RPMI7951 (cell line): ENCODE measurements at places on chromosomes 6 and 20. TPM values are rescaled to one million over a fixed set of nuclear protein-coding genes. Genes with fewer than 3 reads are reported as not detected.
A peak's percentile ranks its signal among the peaks of the same experiment; 100 is the strongest.

The VSX1 gene
- total RNA-seq: 2.8 and 3.8 TPM in 2 replicates

DNA sequence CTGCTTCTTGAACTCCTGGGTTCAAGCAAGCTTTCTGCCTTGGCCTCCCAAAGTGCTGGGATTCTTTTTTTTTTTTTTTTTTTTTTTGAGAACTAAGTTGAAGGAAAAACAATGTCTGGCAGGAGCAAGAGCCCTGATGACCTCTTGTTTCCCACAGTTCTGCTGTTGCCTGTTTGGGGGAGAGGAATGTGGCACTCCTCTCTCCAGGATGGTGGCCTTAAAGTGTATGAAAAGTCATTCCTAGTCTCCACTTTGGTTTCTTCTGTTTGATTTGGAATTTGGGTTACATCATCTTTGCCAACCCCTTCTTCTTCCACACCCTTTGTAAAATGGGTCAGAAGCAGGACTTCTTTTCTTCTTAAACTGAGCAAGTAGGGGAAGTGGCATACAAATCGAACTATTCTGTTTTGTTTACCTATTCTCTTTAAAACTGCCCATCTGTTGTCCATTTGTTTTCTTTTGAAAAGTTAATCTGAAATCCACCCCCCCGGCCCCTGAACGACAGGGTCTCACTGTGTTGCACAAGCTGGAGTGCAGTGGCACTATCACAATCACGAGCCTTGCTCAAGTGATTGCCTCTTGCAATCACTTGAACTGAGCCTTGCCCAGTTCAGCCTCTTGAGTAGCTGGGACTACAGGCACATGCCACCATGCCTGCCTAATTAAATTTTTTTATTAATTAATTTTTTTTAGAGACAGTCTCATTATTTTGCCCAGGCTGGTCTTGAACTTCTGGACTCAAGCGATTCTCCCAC is 11.3 kb downstream of the CARMIL1 start:
- no peak for DNase-seq

The MATN4 gene
- total RNA-seq: 0.10 TPM in 1 of 2 replicates, not detected in the other

GRCh38 chr6:25016014-25016720 is 80.4 kb upstream of the RIPOR2 start:
- peak; percentile 53 for DNase-seq

- DNase-seq: peak; percentile 70
Measured at GRCh38 chr6:124961777-124962638, at the start of gene RNF217. RNF217 (plus strand) TSS chr6:124962437; CDS start chr6:124962545, 108 bp downstream.

The TGM3 gene
- total RNA-seq: not detected in 2 replicates

The PRPH2 gene
- 1.8 and 2.5 TPM in 2 replicates for total RNA-seq

The DEFB118 gene
- total RNA-seq: not detected in 2 replicates

GRCh38 chr6:113067612-113068275 is 720.6 kb downstream of the RFPL4B start:
- peak; percentile 72 for DNase-seq

GRCh38 chr20:35886537-35886936 is 67.8 kb downstream of the SCAND1 start:
- DNase-seq: no peak

DNA sequence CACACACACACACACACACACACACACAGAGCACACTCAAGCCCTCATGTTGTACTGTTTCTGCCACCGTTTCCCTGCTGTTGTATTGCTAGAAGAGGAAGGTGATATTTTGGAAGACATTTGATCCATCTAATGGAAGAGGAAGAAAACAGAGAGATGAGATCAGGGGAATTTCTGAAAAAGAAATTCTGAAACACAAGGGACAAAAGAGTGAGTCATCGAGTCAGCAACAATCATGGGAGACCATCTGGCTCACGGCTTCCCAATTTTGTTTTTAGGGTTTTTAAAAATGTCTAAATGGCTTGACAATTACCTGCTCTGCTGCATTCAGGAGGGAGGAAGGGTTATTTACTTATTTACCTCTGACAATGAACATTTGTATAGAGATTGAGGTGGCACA is 22.0 kb downstream of the SOX4 start:
- DNase-seq: peak; percentile 54

The AGER gene
- 0.98 and 1.6 TPM in 2 replicates for total RNA-seq

The CDK19 gene
- total RNA-seq: 14.5 and 18.6 TPM in 2 replicates

DNA sequence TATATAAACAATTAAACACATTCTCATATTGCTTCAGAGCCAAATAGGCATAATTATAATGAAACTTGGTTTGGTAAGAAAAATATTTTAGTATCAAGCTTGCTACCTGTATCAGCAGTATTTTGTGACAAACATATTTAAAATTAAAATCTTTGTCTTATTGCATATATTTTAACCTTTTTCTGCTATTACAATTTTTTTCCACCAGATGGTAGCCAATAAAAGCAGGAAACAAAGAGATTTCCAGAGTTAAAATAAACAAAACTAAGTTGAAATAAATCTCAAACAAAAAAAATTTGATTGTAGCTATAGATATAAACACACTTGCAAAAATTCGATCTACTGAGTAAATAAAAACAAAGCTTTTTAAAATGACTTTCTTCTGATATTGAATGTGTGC is 491.3 kb upstream of the GJE1 start:
- no peak for DNase-seq

GRCh38 chr6:25601800-25602673 is 50.0 kb upstream of the SCGN start:
- DNase-seq: peak; percentile 54

DNA sequence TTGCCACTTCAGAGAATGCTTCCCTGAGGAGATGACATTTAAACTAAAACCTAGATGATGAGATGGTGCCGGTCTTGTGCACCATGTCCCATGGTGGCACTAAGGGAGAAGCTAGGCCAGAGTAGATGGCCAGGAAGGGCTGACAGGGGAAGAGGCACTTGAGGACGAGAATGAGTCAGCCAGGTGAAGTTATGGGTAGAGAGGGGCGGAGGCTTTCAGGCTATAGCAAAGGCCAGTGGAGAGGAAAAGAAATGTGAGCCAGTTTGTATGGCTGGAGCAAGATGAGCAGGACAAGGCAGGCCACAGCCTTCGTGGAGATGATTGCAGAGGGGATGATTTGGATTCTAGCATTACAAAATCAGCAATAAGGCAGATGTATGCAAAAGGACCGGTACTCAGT is 44.7 kb upstream of the ADGRF4 start:
- no peak for DNase-seq

GRCh38 chr20:46204594-46205186 is 86.6 kb downstream of the CD40 start:
- no peak for DNase-seq

The TTLL9 gene
- not detected in 2 replicates for total RNA-seq

The TMEM200A gene
- 26.3 and 30.9 TPM in 2 replicates for total RNA-seq

The PPP1R14C gene
- not detected in 2 replicates for total RNA-seq

- DNase-seq: peak; percentile 17
Measured at GRCh38 chr6:52310932-52311331, 26.4 kb upstream of the MCM3 start.

The C20orf141 gene
- total RNA-seq: not detected in 2 replicates

The RSPH9 gene
- total RNA-seq: 1.1 and 1.3 TPM in 2 replicates

DNA sequence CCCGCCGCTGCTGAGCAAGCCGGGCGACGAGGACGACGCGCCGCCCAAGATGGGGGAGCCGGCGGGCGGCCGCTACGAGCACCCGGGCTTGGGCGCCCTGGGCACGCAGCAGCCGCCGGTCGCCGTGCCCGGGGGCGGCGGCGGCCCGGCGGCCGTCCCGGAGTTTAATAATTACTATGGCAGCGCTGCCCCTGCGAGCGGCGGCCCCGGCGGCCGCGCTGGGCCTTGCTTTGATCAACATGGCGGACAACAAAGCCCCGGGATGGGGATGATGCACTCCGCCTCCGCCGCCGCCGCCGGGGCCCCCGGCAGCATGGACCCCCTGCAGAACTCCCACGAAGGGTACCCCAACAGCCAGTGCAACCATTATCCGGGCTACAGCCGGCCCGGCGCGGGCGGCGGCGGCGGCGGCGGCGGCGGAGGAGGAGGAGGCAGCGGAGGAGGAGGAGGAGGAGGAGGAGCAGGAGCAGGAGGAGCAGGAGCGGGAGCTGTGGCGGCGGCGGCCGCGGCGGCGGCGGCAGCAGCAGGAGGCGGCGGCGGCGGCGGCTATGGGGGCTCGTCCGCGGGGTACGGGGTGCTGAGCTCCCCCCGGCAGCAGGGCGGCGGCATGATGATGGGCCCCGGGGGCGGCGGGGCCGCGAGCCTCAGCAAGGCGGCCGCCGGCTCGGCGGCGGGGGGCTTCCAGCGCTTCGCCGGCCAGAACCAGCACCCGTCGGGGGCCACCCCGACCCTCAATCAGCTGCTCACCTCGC is 1.5 kb downstream of the ARID1B start:
- peak; percentile 50 for DNase-seq

DNA sequence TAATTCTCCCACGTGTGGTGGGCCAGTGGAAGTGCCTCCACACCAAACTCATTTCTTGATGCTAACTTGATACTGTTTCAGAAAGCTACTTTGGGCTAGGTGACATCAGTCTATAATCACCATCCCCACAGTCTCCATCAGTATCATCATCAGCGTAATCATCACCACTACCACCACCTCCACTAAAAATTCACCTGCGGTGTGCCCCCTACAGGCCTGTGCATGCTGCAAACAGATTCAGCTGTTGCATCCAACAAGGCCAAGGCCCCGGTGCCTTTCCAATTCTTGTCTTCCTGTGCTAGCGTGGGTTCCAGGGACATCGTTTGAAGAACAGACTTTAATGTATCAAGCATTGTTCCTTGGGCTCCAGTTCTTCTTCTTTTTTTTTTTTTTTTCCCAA is 201.3 kb upstream of the EXOC2 start:
- DNase-seq: no peak

The GRM1 gene
- 0.12 TPM in 1 of 2 replicates, not detected in the other for total RNA-seq

The CD109 gene
- 67.4 and 75.9 TPM in 2 replicates for total RNA-seq

DNA sequence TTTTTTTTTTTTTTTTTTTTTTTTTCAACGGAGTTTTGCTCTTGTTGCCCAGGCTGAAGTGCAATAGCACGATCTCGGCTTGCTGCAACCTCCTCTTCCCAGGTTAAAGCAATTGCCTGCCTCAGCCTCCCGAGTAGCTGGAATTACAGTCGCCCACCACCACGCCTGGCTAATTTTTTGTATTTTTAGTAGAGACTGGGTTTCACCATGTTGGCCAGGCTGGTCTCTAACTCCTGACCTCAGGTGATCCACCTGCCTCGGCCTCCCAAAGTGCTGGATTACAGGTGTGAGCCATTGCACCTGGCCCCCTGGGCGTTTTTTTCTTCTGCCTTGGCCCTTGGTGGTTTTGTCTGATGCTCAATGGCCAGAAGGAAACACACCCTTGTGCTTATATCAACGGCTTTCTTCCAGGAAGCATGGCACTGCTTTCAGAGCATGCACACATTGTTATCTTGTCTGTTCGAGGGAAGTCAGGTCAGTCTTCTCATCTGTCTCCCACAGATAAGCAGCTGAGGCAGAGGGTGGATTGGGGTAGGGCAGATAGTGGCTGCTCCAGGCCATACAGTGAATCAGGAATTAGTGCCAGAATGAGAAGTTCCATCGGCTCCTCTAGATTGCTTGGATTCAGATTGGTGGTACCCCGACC is 203.1 kb downstream of the TSHZ2 start:
- DNase-seq: no peak

- DNase-seq: peak; percentile 60
Measured at GRCh38 chr6:56278171-56278591, 30.8 kb upstream of the COL21A1 start.

GRCh38 chr20:54347166-54347833 is 128.1 kb upstream of the DOK5 start:
- no peak for DNase-seq

The PREX1 gene
- 1.2 and 1.3 TPM in 2 replicates for total RNA-seq

DNA sequence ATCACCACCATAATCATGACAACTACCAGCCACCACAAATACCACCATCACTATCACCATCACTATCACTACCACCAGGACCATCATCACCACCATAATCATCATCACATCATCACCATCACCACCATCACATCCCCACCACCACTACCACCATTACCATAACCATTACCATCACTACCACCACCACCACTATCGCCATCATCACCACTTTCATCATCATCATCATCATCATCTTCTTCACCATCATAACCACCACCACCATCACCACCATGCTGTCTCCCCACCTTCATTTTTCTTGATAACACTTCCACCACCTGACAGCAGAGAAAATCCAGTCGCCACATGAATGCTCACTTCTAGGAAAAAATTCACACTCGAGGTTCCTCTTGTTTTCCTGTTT is 253.6 kb downstream of the ANKRD60 start:
- DNase-seq: no peak

- DNase-seq: peak; percentile 40
Measured at GRCh38 chr6:51398064-51398705, 579.5 kb downstream of the TFAP2B start.

The SLC24A3 gene
- 9.0 and 9.6 TPM in 2 replicates for total RNA-seq

- DNase-seq: peak; percentile 62
Measured at GRCh38 chr6:107576852-107577251, 86.9 kb downstream of the SOBP start.
